ENCODE measurements at places on chromosomes 5 and 9.

DNA sequence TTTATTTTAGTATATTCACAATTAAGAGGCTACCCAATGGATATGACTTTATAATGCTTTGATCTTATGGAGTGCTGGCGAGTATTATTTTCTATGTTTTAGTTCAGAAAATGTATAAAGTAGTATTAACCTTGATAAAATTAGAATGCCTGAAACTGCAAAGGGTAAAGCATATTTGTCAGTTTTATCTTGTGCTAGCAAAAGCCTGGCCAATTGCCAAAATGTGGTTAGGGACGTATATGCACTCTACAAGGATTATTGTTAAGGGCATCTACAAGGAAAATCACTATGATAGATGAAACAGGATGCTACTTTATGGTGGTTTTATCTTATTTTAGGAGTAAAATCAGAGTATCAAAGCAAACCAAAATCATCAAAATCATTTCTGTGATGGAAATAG, 281.7 kb downstream of the CCDC171 start:
- DNase-seq = peak; percentile 66

- DNase-seq = peak; percentile 92
Observed at GRCh38 chr9:112012026-112012902, 115.7 kb downstream of the UGCG start.

GRCh38 chr9:136679431-136679941, 7.8 kb downstream of the AGPAT2 start:
- DNase-seq = peak; percentile 43

DNA sequence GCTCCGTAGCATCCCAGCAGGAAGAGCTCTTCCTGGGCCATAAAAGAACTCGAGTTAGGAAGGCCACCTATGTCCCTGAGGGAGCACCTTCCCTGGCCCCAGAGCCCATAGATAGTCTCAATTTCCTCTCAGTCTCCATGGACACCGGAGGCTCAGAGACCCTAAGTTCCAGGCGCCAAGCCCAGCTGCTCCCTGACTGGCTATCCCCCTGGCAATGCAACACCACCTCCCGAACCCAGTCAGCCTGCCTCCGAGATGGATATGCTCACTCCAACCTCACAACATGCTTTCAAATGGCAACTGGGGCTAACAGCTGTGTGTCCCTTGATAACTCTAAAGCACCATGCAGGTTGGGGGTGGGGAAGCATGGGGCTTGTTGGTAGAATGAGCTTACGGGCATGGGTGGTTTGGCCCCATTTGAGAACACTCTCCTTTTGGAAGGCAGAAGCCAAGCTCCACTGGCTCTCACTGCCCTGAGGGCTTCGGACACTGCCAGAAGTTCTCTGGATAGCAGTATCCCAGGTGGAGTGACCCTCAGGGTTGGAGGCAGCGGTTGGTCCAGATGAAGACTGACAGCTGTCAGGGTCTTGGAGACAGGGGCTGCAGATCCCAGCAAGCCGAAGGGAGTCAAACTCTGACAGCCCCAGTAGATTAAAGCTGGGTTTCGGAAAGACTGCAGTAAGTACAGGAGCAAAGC, 165.3 kb downstream of the PAX5 start:
- DNase-seq = no peak

DNA sequence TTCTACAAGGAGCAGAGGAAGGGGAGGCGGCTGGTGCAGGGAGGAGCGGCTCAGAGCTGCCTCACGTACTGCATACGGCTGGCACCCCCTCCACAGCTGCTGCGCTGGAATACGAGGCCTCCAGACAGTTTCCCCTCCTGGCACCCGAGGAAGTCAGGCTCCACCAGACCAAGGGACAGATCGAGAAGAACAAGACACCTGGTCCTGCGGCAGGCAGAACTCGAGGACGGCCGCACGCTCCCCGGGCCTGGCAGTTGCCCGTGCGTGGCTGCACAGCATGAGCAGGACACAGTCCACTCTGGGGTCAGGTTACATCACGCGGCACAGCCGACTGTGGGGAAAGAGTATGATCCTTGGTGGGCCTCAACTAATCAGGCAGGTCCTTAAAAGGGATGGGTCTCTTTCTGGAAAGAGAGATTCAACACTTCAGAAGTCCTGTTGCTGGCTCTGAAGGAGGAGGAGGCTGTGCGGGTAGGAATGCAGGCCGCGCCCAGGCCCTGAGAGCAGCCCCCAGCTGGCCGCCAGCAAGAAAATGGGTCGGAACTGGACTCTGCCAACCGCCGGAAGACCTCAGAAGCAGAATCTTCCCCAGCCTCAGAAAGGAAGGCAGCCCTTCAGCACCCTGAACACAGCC, 11.6 kb downstream of the UBAC1 start:
- no peak for DNase-seq

DNA sequence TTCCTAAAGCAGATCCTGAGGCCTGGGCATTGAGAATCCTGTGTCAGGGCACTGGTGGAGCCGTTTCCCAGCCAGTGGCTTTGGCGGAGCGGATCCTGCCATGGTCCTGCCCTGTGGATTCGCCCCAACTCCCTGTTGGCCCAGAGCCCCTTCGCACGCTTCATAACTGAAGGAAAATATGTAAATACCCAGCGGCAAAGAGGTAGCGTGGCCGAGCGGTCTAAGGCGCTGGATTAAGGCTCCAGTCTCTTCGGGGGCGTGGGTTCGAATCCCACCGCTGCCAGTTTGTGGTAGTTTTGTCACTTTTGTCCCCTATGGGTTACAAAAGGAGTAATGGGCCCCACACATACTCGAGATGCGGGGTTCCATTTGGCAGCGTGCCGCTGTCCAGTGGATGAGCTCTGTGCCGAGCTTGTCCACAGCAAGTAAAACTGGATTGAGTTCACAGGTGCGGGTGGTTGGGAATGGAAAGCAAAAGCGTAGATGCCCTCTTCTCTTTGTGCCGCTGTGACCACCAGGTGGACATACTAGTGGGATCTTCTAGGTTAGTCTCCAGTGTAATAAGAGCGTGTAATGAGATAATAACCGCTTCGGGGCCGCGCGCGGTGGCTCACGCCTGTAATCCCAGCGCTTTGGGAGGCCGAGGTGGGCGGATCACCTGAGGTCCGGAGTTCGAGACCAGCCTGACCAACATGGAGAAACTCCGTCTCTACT, 17.3 kb downstream of the TRIM7 start:
- peak; percentile 82 for DNase-seq

GRCh38 chr9:129276486-129277230, 98.6 kb upstream of the IER5L start:
- DNase-seq = no peak

DNA sequence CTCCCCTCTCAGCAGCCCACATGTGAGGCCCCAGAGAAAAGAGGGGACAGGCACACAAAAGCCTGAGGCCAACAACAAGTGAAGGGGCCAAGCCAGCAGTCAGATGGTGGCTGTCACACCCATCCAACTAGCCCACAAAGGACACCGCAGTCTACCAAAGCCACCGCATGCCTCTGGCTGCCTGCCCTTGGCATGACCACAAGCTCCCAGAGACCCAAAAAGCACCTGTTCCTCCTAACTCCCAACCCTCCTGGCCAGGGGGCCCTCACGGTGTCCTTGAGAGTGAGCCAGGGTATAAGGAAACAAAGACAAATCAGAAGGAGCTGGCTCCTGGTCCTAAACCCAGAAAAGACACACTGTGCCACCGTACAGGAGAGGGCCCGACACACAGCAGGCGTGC, 77.8 kb upstream of the LRRTM2 start:
- no peak for DNase-seq

DNA sequence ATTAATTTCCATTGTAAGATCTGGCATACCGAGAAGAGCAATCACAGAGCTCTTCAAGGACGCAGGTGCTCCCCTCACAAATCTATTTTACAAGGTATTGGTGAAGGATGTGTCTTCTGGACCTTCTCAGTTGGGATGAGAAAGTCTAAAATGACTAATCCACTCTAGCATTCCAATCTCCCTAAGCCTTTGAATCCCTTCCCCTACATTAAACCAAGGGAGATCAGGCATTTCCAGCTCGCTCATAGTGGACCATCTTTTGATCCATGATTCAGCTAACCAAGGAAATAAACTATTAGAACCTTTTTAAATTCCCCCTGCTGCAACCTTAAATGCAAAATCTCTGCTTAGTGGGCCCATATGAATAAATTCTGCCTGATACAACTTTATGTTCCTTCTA, 95.9 kb upstream of the FBN2 start:
- DNase-seq = no peak

- peak; percentile 40 for DNase-seq
Observed at GRCh38 chr5:83924171-83924570, 203.5 kb upstream of the HAPLN1 start.

DNA sequence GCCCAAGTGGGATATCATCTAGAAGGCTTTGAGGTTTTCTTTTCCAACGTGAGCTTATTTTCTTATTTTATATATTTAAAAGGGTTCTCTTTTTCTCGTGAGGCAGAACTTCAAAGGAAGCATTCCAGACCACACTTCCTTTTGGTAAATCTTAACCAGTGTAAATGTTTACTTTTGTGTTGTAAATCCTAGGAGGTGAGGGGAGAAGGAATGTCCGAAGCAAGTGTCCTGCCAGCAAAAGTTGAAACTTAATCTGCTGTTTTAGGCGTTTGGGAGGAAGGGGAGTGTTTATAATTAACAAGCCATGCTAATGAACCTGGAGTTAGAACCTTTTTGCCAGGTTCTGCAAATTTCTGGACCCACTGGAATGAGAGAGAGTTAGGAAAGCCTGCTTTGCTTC, 37.9 kb downstream of the WWC1 start:
- no peak for DNase-seq

- no peak for DNase-seq
Observed at GRCh38 chr5:157126-157715, 34.1 kb upstream of the LRRC14B start.

- peak; percentile 71 for DNase-seq
Observed at GRCh38 chr9:34158362-34158869, 20.4 kb upstream of the UBAP1 start.

DNA sequence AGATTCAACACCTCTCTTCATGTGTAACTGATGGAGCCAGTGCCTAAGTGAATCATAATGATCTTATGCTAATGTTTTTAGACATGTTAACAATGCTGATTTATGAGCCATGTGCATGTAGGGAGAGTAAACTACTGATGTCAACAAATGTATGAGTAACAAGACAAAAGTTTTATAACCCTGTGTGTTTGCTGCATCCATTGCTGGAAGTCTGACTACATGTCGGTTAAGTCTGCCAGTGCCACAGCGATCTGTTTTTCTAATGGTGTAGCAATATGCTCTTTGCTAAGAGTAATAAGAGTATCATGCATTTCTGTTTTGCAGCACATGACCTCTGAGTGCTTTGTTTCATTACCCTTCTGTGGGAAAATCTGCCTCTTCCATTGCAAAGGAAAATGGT, 26.4 kb upstream of the TMOD1 start:
- DNase-seq = no peak

DNA sequence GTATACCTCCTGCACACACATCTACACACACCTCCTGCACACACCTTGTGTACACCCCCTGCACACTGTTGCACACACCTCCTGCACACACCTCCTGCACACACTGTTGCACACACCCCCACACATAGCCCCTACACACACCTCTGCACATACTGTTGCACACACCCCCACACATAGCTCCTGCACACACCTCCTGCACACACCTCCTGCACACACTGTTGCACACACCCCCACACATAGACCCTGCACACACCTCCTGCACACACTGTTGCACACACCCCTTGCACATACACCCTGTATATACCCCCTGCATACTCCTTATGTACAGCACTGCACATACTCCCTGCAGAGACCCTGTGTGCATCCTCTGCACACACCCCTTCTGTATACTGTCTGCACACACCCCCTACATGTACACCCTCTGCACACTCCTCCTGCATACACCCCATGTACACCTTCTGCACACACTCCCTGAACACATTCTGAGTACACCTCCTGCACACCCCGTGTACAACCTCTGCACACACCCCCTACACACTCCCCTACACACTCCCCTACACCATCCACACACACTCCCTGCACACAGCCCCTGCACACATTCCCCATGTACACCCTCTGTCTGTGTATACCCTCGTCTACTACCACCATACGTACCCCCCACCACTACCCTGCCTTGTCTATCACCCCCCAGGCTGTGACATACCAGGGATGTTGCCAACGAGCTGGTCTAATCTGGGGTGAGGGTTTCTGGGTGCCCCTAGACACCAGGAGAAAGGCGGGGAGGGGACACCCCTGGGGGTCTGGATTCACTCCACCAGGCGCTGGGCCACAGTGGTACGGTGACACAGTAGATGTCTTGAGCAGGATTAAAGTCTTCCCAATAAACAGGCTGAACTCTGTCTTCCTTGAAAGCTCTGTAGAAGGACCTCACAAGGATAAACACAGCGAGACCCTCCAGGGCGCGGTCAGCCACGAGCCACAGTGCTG, 1.1 kb upstream of the CEP72 start:
- DNase-seq = no peak

- peak; percentile 24 for DNase-seq
Observed at GRCh38 chr5:14958188-14958587, 86.6 kb upstream of the ANKH start.

- no peak for DNase-seq
Observed at GRCh38 chr9:107898761-107899160, 409.2 kb upstream of the KLF4 start.

DNA sequence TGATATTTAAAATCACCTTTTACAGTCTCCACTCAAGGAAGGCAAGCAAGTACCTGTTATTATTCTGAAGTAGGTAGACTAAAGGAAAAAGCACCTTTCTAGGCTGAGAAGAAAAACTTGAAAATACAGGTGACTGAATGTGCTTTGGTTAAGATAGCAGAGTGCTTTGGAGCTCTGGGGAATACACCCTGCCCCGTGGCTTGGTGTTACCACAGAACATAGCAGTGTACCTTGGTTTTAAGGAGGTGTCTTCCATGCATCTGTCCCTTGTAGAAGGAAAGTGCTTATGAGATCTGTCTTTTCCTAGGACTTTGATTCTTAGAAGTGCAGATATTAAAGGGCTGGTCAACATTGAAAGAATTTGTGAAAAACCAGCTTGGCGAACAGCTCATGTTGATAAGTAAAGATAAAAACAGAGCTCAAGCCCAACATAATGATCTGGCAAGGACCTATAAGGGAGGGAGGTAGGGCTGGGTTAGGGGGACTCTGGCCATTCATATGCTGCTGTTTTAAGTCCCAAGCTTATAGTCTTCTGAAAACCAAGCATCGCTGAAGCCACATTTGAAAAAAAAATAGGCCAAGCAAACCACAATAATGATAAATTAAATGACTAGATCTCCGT, 66.8 kb downstream of the ZNF608 start:
- no peak for DNase-seq

All from fibroblast of pulmonary artery (primary cell).